Activated T-cell treated with anti-CD3 and anti-CD28 coated beads, Interleukin-2, amount 50 U/mL, for 1 hour (primary cell): ENCODE measurements at places on chromosomes 4 and X.

DNA sequence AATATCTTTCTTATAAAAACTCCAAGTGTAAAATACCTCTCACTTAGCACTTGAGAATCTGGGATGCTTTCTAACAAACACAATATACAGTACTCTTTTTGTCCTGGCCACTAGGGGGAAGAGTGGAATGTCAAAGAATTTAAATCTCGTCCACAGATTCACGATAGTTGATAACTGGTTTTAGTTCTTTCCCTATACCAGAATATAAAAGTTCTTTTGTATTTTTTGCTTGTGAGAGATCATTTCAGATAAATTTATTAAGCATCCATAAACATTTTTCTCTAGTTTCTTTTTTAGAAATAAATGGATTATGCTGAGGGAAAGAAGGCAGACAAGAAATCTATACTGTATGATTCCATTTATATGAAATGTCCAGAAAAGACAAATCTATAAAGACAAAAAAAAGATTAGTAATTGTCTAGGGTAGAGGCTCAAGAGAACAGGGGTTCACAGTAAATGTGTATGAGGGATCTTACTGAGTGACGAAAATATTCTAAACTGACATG lies 50.4 kb downstream of the MGARP start:
- no peak for DNase-seq

GRCh38 chr4:12116009-12116552 lies 687.4 kb upstream of the HS3ST1 start:
- no peak for DNase-seq

DNA sequence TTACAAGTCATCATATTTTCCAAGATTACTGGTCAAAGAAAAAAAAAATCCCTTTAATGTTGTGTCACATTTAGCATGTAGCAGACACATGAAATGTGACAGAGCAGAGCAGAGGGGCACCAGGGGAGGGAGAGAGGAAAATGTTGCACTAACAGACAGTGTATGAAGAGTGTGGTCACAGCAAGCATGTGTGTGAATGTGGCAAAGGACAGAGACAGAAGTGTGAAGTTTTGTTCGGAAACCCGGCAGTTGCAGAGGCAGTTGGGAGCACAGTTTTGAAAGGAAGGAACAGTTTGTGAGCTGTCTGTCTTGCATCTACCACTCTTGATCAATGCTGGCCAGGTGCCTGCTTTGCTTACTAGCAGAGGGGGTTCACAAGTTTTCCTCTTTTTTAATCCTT lies 83.9 kb upstream of the MAP3K15 start:
- no peak for DNase-seq

GRCh38 chr4:43485196-43485595 lies 592.7 kb downstream of the GRXCR1 start:
- no peak for DNase-seq

GRCh38 chrX:108914791-108915190 lies 178.4 kb upstream of the IRS4 start:
- no peak for DNase-seq

GRCh38 chr4:1291996-1292702 lies 2.5 kb downstream of the MAEA start:
- DNase-seq, result no peak

DNA sequence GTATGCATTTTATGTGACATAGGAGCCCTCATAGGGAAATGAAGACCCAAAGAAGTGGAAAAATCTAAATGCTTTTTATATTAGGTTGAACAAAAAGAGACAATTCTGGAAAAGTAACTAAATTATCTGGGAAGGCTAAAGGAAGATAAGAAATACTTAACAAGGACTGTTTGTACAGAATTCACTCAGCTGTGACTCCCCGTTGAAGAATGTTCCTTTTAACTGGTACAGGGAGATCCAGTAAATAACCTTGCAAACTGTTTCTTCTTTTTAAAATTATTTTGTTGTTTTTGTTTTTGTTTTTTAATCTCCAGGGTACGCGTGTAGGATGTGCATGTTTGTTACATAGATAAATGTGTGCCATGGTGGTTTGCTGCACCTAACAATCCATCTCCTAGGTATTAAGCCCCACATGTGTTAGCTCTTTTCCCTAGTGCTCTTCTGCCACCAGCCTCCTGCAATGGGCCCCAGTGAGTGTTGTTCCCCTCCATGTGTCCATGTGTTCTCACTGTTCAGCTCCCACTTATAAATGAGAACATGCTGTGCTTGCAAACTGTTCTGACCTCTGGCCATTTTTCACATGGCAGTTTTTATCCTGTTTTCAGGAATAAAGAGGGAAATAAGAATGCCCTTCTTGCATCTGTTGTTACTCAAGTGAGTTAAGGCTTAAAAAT lies 81.7 kb downstream of the PWWP3B start:
- no peak for DNase-seq

DNA sequence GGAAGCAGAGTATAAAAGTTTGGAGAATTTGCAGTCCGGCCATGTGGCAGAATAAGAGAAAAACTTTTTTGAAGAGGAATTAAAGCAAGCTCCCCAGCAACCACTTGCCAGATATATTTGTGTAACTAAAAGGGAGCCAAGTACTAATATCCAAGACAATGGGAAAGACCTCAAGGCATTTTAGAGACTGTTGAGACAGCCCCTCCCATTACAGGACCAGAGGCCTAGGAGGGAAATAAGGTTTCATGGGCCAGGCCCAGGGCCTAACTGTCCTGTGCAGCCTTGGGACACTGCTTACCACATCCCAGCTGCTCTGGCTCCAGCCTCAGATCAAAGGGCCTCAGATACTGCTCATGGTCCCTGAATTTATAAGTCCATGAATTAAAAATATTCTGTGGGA lies 659.4 kb downstream of the PCDH19 start:
- no peak for DNase-seq

- DNase-seq, result no peak
Observed at GRCh38 chr4:184310881-184311709, 93.4 kb upstream of the ENPP6 start.

GRCh38 chr4:109075621-109076020 lies 226.8 kb downstream of the COL25A1 start:
- no peak for DNase-seq

GRCh38 chr4:151165205-151166000 lies 66.0 kb downstream of the RPS3A start:
- no peak for DNase-seq

- no peak for DNase-seq
Observed at GRCh38 chr4:127756906-127757305, 25.2 kb upstream of the HSPA4L start.

DNA sequence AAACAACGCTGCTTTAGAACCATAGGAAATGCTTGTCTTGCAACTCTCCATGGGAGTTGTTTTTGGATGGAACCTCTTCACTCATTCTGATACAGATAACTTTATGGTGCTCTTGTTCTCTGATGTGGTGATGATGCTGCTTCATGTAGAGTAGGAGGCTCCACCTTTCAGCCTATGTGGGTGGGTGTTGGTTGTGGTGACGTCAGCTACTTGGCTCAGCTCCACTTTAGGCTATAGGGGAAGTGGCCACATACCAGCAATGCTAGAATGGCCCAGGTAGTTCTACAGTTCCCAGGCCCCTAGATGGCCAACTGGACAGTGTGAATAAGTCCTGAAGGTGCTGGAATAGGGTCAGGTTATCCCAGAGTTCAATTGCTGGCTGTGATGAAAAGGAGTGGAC lies 192.1 kb downstream of the TBX22 start:
- no peak for DNase-seq

- no peak for DNase-seq
Observed at GRCh38 chr4:134276476-134276875, 74.9 kb upstream of the PABPC4L start.

DNA sequence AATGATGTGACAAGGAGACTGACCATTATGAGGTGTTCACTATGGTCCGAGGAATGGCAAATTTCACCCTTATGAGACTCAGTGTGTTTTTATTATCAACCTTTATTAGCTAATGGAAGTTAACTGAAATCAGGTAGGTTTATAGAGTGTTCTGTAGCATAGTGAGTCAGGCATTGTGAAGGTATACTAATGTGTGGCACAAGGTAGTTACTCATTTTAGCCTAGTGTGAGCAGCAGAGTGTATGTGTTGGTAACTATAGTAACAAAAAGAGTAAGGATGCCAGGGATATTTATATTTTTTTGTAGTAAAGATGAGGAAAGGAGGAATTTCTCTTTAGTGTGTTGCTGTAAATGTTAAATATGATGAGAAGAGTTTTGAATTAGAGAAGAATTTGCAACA lies 12.0 kb downstream of the PDLIM5 start:
- DNase-seq, result no peak

- DNase-seq, result no peak
Observed at GRCh38 chr4:145042601-145043285, 55.3 kb downstream of the ANAPC10 start.

DNA sequence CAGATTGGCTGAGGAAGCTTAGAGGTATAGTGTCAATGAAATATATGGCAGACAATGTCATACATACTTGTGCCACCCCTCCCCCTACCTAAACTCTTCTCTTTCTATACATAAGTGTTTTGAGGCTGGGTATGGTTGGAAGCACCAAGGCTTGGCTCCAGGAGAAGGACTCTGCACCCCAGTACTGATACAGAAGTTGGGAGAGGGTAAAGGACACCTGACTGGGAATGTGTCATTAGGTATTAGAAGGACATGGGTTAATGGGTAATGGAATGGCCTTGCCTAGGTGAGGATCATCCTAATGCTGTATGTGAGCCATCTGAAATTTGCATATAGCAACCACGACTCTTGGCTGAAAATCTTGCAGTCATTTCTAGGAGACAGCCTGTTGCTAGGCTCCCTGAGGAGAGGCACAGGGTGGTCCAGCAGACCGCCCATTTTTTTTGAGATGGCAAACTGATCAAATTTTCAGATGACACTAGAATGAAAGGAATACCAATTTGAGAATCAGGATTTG lies 26.8 kb upstream of the AP1S2 start:
- no peak for DNase-seq

DNA sequence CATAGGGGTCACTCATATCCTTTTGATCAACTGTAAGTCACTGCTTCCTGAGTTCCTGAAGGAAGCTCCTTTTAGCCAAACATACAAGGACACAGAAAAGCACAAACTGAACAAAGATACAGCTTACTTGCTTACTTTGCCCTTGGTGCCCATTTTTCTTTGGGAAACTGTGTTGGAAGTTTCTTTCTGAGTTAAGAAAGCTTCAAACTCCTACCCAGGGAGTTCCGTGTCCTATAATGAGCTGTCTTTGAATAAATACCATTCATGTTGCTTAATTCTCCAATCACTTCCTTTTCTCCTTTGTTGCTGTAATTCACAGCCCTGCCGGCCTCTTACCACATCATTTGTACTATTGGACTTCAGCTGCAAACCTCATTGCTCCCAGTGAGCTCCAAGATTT lies at the start of gene ADH4:
ADH4 (minus strand) TSS at position 228 of the 400 bp plus-strand sequence; CDS start at position 153, 75 bp downstream.
- no peak for DNase-seq

DNA sequence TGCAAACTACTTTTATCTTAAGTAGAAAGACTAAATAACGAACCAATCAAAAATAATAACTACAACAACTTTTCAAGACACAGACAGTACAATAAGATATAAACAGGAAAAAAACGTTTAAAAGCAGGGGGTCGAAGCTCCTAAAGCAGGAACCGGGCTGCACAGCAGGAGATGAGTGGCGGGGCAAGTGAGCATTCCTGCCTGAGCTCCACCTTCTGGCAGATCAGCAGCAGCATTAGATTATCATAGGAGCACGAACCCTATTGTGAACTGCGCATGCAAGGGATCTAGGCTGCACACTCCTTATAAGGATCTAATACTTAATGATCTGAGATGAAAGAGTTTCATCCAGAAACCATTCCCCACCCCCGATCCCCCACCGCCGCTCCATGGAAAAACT lies 146.2 kb downstream of the TEX11 start:
- DNase-seq, result no peak

- no peak for DNase-seq
Observed at GRCh38 chrX:150504397-150505182, 63.8 kb upstream of the MTM1 start.
